Islet precursor cell (in vitro differentiated cells): ENCODE measurements at places on chromosomes 16 and 17.

DNA sequence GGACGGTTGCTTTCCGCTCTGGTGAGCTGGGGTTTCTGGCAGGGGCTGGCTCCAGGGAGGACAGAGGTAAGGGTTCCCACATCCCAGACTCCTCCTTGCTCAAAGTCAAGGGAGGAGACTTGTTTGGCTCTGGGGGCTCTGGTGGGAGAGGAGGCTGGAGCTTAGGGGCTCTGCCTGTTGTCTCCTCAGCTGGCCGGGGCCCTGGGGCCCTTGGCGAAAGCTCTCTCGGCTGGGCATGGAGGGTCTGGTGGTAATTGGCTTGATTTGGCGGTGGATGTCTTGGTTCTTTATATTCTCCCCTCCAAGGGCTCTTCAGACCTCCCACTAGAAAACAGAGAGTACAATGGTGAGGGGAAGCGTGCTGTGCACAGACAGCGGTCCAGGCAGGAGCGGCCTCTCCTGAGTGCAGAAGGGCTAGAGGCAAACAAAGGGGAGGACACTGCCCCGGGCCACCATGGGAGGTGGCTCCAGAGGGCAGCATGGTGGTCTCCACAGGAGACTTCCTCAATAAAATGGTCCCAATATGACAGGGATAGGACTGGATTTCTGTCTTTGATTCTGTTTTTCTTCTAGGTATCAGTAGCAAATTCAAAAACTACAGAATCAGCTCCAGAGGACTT, 5.7 kb upstream of the SPATA32 start:
- no peak for DNase-seq

DNA sequence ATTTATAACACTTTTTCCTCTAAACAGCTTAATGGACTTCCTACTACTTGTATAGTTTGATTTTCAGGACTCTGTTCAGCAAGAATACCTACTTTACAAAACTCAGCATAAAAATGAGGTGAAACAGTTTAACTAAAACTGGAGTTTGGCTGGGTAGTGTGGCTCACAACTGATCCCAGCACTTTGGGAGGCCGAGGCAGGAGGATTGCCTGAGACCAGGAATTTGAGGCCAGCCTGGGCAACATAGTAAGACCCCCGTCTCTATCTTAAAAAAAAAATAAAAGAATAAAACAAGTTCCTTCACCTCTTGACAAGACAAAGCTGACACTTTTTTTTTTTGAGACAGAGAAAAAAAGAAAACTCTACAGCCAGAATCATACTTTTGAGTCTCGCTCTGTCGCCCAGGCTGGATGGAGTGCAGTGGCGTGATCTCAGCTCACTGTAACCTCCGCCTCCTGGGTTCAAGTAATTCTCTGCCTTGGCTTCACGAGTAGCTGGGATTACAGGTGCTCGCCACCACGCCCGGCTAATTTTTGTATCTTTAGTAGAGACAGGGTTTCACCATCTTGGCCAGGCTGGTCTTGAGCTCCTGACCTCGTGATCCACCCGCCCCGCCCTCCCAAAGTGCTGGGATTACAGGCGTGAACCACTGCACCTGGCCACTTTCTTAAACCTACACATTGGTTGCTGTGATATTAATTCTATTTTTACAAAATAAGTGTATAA, 2.6 kb downstream of the PDF start:
- no peak for DNase-seq

GRCh38 chr16:48408688-48409087, 23.5 kb upstream of the SIAH1 start:
- no peak for DNase-seq

DNA sequence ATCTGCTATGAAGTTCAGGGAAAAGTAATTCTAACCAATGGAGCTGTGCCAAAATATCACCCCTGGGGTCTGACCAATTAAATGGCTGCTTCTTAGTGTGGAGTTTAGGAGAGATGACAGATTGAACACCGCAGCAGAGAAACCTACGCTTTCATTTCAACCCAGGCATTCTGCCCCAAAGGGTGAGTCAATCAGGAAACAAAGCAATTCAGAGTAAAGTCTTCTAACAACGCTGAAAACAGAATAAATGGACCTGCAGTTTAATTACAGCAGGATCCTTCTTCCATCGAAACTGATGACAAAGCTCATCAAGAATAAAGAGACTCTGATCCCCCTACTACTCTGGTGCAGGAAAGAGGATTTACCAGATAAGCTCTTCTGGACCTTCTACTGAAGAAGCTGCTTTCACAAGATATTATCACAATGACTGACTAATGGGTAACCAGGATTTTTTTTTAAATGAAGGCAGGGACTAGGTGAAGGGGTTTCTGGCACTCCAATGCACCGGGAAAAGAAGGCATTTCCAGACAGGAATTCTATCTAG, 16.7 kb downstream of the RFFL start:
- DNase-seq: no peak

- DNase-seq: no peak
Measured at GRCh38 chr16:55136356-55137150, 187.4 kb upstream of the IRX6 start.

GRCh38 chr16:88508376-88508867, 55.3 kb downstream of the ZFPM1 start:
- DNase-seq: no peak

DNA sequence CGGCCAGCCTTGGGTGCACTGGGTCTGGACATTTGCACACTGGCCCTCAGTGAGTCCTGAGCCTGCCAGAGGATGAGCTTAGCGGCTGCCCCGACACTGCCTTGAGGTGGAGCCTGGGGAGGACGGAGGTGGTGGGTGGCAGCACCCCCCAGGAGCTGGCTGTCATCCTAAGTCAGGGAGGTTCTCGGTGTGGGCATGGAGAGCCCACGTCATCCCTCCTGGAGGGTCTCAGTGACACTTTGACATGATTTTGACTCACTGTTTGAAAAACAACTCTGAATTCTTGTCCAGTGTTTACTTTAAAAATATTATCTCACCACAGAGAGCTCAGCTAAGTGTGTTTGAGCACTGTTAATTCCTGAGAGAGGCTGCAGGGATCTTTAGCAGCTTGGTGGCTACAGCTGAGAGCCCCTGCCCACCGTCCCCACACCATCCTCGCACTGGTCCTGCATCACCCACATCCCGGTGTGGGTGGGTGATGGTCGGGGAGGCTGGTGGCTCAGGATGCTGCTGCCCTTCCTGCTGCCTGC, 63.1 kb downstream of the BANP start:
- no peak for DNase-seq

GRCh38 chr16:24347556-24347955, 91.4 kb downstream of the CACNG3 start:
- no peak for DNase-seq

DNA sequence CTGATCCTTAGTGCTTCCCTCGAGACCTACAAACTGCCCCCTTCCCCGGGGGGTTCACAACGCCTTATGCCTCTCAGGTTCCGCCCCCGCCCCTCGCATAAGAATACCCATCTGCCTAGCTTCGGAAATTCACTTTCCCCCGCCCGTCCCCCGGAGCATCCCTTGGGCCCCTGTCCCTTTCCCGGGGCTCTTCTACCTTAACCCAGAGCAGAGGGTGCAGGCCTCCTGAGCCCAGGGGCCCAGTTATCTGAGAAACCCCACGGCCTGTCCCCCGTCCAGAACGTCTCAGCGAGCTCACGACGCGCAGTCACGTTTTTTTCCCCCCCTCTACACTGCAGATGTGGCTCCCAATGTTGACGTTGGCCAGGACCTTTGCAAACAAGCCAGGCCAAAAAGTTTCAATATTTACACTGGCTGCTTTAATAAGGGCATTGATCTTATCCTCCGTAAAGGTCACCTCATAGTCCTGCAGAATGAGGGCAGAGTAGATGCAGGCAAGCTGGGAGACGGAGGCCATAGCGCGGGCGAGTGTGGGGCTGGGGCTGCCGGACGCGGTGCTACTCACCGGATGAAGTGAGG, 1.4 kb upstream of the NBR1 start:
- peak; percentile 64 for DNase-seq

DNA sequence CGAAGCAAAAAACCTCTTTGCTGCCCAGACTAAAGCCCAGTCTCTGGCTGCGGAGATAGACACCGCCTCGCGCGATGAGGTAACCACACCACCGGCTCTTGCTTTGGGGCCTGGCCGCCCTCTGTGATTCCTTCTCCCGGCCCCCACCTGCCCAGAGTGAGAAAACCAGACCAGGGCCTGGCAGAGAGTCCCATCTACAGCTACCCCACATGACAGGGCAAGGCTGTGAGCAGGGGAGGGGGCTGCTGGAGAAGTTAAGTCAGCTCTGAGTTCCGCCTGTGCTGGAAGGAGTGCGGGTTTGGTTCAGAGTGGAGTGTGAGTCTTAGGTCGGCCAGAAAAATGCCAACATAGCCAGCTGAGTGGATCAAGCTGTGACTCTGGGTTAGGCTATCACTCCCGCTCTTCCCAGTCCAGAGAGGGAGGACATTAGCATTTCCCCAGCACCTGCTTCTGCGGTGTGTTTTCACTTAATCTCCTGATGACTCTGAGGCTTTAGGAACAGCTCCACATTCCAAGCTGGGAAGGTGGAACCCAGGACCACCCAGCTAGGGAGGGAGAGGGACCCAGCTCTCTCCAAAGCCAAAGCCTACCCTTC, 139.0 kb downstream of the RAB11FIP4 start:
- DNase-seq: no peak

GRCh38 chr17:8914554-8914953, 47.1 kb upstream of the PIK3R6 start:
- DNase-seq: peak; percentile 50

DNA sequence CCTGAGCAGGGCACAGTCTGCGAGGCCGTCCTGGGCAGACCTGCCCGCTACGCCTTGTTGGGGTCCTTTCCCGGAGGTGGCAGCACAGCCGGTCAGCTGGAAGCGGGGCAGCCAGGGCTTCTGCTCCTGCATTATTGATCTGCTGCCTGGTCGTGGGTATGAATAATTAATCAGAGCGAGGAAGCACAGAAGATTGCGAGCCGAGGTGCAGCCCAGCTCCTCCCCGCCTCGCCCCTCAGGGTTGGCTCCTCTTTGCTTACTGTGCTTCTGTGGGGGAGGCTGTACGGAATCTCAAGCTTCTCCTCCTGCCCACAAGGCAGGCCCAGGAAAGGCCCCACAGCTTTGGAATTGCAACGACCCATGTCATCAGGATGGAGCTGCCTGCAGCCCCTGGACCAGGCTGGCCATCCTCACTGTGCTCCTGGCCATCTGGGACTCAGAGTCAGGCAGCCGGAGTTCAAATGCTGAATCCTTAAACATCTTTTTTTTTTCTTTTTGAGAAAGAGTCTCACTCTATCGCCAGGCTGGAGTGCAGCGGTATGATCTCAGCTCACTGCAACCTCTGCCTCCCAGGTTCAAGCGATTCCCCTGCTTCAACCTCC, 25.6 kb downstream of the TRARG1 start:
- DNase-seq: no peak

DNA sequence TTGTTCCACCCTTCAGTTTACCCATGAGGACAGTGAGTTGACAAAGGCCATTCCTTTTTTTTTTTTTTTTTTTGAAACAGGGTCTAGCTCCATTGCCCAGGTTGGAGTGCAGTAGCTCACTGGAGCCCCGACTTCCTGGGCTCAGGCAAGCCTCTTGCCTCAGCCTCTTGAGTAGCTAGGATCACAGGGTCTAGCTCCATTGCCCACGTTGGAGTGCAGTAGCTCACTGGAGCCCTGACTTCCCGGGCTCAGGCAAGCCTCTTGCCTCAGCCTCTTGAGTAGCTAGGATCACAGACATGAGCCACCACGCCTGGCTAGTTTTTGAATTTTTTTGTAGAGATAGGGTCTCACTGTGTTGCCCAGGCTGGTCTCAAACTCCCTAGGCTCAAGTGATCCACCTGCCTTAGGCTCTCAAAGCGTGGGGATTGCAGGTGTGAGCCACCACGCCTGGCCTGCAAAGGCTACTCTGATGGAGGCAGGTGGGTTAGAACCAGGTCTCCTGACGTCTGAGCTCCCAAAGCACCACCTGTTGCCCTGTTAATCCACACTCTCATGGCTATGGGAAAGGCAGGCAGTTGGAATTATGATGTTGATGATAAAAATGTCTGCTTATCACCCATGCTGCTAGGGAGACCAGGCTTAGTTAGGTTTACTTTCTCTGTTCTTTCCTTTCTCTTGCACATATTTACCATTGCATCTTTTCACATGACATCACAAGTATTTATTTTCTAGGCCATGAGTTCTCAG, 65.2 kb downstream of the KSR1 start:
- no peak for DNase-seq

DNA sequence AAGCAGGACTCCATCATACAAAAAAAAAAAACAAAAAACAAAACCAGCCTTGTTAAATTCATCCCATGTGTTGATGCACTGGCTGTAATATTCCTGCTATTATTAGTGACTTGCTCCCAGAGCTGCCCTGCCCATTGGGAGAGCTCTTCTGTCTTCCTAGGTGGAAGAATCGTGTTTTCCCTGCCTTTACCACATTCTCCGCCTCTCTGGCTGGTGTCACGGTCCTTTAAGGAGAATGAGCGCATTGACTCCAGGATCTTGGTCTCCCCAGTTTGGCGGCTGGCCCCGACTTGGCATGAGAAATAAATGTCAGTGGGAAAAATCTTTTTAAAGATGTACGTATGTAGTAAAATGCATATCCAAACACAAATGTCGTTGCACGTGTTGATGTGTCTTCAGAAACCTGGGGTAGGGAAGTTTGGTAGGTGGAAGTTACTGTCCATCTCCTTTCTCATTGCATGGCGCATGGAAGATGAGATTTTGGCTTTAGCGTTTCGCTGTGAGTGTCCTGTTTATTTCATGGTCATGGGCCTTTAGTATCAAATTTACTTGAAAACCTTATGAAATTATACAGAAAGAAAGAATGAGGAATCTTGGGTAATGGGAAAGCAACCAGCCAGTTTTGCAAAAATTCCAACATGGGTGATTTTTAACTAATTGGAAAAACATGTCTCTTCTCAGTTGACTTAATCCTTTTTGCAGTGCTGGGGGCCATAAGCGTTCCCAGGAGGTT, 15.5 kb downstream of the RMI2 start:
- DNase-seq: no peak

DNA sequence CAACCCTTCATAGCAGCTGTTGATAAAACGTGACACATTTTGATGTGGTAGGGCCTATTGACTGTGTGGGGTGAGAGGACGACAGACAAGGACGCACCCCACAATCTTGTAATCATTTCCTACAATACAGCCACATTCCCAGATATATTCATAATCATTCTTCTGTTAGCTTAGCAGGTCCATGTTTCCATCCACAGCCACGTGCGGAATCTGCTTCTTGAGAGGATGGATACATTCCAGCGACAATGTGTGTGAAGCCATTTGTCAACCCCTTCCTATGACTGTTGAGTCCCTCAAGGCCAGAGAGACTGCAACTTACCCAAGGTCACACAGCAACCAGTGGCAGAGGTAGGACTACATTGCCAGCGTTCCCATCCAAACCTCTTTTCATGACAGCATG, 8.7 kb upstream of the COPS3 start:
- peak; percentile 46 for DNase-seq

DNA sequence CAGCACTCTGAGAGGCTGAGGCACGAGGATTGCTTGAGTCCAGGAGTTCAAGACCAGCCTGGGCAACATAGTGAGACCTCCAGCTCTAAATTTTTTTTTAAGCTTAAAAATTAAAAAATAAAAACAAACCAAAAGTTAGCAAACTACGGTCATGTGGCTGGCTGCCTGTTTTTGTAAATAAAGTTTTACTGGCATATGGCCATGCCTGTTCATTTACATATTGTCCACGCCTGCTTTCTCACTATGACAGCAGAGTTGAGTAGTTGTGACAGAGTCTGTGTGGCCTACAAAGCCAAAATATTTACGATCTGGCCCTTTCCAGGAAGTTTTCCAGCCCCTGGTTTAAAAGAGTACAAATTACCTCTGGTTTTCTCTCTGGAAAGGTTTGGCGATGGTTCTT, 3.3 kb downstream of the SLX4 start:
- DNase-seq: peak; percentile 18
